ENCODE measurements at places on chromosomes 7 and 10.

DNA sequence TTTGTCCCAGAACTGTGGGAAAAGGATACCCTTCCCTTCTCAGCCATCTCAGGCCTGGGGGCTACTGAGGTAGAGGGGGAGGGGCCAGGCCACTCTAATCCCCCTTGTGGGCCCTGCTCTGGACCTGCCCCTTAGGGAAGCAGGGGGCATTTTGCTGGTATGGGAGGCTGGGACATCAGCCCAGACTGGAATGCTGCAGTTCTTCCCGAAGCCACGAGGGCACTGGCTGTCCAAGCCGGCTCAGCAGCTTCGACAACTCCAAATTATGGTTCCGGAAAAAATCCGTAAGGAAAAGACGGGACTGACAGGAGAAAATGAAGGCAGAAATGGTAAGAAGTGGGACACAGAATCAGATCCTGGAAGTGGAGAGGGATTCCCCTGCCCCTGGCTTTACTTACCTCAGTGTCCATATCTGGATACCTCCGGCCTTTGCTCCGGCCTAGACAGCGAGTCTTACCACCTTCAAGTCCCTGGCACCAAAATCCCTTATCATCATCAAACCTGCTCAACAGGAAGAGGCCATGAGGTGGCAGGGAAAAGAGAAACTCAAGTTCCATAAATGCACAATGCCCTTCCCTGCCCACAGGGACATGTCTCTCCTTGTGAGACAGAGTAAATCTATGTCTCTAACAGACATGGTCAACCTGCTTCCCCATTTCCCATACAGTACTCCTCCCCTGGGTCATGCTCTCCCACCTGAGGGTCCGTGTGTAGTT, 9.0 kb downstream of the NDST2 start:
- no peak for DNase-seq
- peaks cover 14% of the 10 kb centered on the region for H3K4me1 ChIP-seq
- H3K36me3 ChIP-seq = peaks cover 89% of the 10 kb centered on the region
- no peak overlapping the region for H3K27ac ChIP-seq
- H3K4me3 ChIP-seq = no peak overlapping the region

GRCh38 chr10:6130848-6131470, 42.1 kb downstream of the RBM17 start:
- DNase-seq = no peak
- peaks cover 26% of the 10 kb centered on the region for H3K27me3 ChIP-seq
- H3K4me1 ChIP-seq = peaks cover 43% of the 10 kb centered on the region

DNA sequence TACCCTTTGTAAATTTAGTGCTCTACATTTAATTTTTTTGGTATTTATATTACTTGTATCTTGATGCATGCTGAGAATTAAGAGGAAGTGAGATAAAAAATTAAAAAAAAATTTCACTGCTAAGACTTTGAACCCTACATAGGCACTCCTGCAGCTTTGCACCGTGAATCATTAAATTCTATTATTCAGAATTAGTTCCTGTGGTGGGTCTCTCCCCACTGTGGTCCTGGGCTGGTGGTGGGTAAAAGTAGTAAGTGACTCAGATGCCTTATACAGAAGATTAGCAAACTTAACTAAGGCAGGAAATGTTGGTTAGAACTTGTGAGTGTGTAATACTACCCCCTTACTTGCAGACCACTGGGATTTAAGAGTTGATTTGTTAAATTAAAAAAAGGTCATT, 72.6 kb downstream of the AP3M1 start:
- H3K4me3 ChIP-seq = no peak overlapping the region
- H3K4me1 ChIP-seq = no peaks in the 10 kb centered on the region
- no peak for DNase-seq
- H3K27me3 ChIP-seq = no peaks in the 10 kb centered on the region

DNA sequence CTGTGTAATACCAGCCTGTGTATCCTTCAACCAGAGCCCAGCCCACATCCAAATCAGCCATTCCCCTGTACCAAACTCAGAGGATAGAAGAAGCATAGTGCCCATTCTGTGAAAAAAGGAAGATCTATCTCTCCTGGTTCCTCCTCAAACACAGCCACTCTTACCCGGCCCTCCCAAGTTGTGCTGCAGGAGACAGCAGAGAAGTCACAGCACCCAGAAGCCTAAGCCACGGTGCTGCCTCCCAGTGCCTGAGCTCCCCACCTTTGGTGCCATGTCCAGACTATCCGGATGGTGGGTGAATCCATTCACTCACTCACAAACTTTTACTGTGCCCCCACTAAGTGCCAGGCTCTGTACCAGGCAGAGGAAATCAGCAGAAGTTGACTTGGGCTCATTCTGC, 166.0 kb upstream of the ZMIZ1 start:
- H3K4me1 ChIP-seq = no peaks in the 10 kb centered on the region
- DNase-seq = no peak
- H3K36me3 ChIP-seq = no peaks in the 10 kb centered on the region
- H3K27me3 ChIP-seq = no peaks in the 10 kb centered on the region
- no peak overlapping the region for H3K4me3 ChIP-seq

DNA sequence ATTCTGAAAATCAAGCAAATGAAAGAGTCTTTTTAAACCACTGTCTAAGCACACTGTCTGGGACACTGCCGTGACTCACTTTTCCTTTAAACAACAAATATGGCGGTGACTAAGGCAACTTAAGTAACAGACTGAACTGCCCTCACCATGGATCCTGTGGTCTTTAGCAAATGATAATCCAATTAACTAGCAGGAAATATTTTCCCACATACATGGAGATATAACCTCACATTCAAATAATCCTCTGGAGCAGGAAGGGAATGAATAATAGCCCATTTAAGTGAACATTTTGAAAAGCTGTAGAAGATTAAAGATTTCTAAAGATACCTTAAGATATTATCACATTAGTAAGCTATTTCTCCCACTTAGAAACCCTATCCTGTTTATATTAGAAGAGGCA, 40.3 kb upstream of the LRRC17 start:
- no peak overlapping the region for H3K27ac ChIP-seq
- no peak overlapping the region for H3K4me3 ChIP-seq
- H3K36me3 ChIP-seq = no peaks in the 10 kb centered on the region
- H3K4me1 ChIP-seq = no peaks in the 10 kb centered on the region
- DNase-seq = no peak

GRCh38 chr10:132224343-132225072, 37.8 kb downstream of the DPYSL4 start:
- DNase-seq = no peak
- H3K27me3 ChIP-seq = no peaks in the 10 kb centered on the region
- no peak overlapping the region for H3K4me3 ChIP-seq
- peaks cover 10% of the 10 kb centered on the region for H3K4me1 ChIP-seq
- no peak overlapping the region for H3K27ac ChIP-seq

DNA sequence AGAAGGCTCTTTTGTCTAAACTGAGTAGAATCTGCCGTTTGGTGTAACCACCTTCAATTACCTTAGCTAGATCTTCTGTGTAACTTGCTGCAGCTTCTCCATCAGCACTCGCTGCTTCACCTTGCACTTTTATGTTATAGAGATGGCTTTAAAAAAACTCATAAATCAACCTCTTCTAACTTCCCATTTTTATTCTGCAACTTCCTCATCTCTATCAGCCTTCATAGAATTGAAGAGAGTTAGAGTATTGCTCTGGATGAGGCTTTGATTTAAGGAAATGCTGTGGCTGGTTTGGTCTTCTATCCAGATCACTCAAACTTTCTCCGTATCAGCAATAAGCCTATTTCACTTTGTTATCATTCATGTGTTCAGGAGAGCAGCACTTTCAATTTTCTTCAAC, 1131.9 kb upstream of the CELF2 start:
- H3K4me1 ChIP-seq = no peaks in the 10 kb centered on the region
- H3K27me3 ChIP-seq = no peaks in the 10 kb centered on the region
- H3K36me3 ChIP-seq = no peaks in the 10 kb centered on the region
- H3K27ac ChIP-seq = no peak overlapping the region
- no peak for DNase-seq
- no peak overlapping the region for H3K4me3 ChIP-seq

- no peak overlapping the region for H3K4me3 ChIP-seq
- peak overlapping the region; percentile 99 for H3K27ac ChIP-seq
- H3K27me3 ChIP-seq = no peaks in the 10 kb centered on the region
Measured at GRCh38 chr10:3779158-3779741, 5.8 kb downstream of the KLF6 start.

GRCh38 chr7:30223896-30224295, 60.5 kb upstream of the ZNRF2 start:
- H3K4me1 ChIP-seq = no peaks in the 10 kb centered on the region
- no peak for DNase-seq
- no peaks in the 10 kb centered on the region for H3K27me3 ChIP-seq
- H3K4me3 ChIP-seq = no peak overlapping the region
- H3K27ac ChIP-seq = no peak overlapping the region

- no peaks in the 10 kb centered on the region for H3K36me3 ChIP-seq
- H3K27me3 ChIP-seq = no peaks in the 10 kb centered on the region
- H3K4me3 ChIP-seq = no peak overlapping the region
- no peak overlapping the region for H3K27ac ChIP-seq
- DNase-seq = no peak
Measured at GRCh38 chr7:11232462-11232861, 258.8 kb downstream of the PHF14 start.

GRCh38 chr10:124935946-124936345, 6.0 kb upstream of the ZRANB1 start:
- H3K4me3 ChIP-seq = no peak overlapping the region
- no peaks in the 10 kb centered on the region for H3K27me3 ChIP-seq
- H3K36me3 ChIP-seq = no peaks in the 10 kb centered on the region
- DNase-seq = no peak

DNA sequence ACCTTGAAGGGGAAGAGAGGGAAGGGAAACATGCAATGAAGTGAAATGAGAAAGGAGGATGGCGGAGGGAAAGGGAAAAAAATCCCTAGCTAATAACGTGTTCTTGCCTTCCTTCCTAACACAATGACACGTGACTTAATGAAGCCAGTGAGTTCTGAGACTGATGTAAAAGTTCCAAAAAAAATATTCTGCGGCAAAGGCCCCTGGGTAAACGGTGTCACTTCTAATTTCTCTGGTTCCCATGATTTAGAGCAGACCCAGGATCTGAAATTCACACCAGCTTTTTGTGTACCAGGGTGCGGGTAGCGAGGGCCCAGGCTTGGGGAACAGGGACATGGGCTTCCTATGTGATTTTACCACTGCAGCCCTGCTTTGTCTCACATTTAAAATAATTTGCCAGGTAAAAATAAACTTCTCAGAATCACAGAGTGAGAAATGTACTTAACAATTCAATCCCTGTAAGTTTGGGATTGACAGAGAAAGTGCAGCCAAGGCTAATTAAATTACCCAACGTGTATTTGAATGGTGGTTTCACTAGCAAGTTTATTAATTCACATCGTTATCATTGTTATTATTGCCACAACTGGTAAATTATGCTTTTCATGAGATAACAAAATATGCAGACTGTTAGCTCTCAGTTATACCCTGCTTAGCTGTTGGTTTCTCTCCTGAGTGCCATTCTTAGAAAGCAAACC, 182.4 kb downstream of the SEM1 start:
- no peak for DNase-seq
- no peaks in the 10 kb centered on the region for H3K27me3 ChIP-seq
- H3K4me1 ChIP-seq = no peaks in the 10 kb centered on the region
- H3K36me3 ChIP-seq = no peaks in the 10 kb centered on the region

- H3K36me3 ChIP-seq = no peaks in the 10 kb centered on the region
- H3K27ac ChIP-seq = no peak overlapping the region
- H3K27me3 ChIP-seq = peaks cover 3% of the 10 kb centered on the region
- H3K4me3 ChIP-seq = no peak overlapping the region
- no peaks in the 10 kb centered on the region for H3K4me1 ChIP-seq
Measured at GRCh38 chr10:126595160-126595559, 75.3 kb downstream of the C10orf90 start.

GRCh38 chr10:122407375-122408125, 33.0 kb downstream of the PLEKHA1 start:
- DNase-seq = peak; percentile 74
- peak overlapping the region; percentile 44 for H3K27ac ChIP-seq
- no peak overlapping the region for H3K4me3 ChIP-seq
- no peaks in the 10 kb centered on the region for H3K27me3 ChIP-seq

DNA sequence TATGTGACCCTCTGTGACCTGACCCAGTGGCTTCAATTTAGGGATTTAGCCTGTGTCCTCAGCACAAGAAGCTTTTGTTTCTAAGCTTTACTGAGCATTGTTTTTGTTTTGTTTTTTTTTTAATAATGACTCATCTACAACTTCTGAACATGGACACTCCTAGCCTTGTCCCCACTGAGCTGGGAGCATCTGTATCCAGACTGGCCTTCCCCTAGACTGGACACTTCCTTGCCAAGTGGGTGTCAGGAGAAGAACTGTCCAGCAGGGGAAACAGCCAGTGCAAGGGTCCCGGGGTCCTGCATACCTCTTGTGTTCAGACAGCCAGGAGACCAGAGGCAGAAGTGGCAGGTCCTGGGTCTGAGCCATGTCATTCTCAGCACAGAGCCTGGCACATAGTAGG, 108.6 kb downstream of the TMEM130 start:
- no peaks in the 10 kb centered on the region for H3K36me3 ChIP-seq
- H3K4me3 ChIP-seq = no peak overlapping the region
- no peak overlapping the region for H3K27ac ChIP-seq
- no peaks in the 10 kb centered on the region for H3K4me1 ChIP-seq

- H3K27me3 ChIP-seq = peaks cover under 1% of the 10 kb centered on the region
- H3K27ac ChIP-seq = no peak overlapping the region
- H3K4me1 ChIP-seq = no peaks in the 10 kb centered on the region
Measured at GRCh38 chr10:20970708-20971107, 73.6 kb upstream of the NEBL start.

DNA sequence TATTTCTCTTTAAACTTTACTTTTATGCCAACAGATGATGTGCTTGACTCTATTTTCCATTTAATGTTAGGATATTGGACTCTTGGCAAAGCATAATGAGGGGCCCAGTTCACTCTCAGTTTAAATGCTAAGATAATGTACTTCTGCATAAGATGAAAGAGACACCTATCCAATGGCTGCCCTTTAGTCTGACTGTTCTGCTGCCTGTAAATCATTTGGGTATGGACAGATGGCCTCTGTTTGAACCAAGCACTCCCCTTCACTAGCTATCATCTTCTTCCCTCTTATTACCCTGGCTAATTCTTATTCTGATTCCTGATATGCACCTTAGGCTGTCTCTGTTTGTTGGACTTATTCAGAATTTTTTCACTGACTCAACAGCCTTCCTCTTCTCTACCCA, 72.1 kb downstream of the SEM1 start:
- no peak for DNase-seq
- no peaks in the 10 kb centered on the region for H3K36me3 ChIP-seq
- H3K4me3 ChIP-seq = no peak overlapping the region
- no peaks in the 10 kb centered on the region for H3K4me1 ChIP-seq
- H3K27ac ChIP-seq = no peak overlapping the region

- DNase-seq = no peak
- H3K4me1 ChIP-seq = peaks cover 12% of the 10 kb centered on the region
- peak within 1 kb of the TSS; percentile 91 for H3K27ac ChIP-seq
- H3K36me3 ChIP-seq = no peaks in the 10 kb centered on the region
Measured at GRCh38 chr7:106284714-106285050, at the start of gene NAMPT. Gene NAMPT (minus strand): TSS chr7:106284983. CDS start chr7:106284884, 99 bp downstream.

All from T-cell (primary cell).